ENCODE measurements at places on chromosomes 3 and 15.

DNA sequence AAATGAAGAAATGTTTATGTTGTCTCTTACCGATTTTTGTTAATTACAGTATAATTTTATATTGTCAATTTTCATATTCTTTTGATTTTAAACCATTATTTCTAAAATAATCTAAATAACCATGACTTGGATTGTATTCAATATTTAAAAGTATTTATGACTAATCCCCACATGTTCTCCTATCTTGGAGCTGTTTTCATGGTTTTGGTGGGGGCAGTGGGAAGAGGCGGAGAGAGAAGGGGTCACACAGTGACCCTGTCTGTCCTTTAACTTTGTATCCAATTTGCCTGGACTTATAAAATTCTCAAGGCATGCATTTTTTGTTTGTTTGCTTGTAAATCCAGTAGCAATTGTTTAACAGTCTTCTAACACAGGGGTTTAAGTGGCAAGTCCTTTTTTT, 407.4 kb downstream of the NTRK3 start:
- no peak for DNase-seq

DNA sequence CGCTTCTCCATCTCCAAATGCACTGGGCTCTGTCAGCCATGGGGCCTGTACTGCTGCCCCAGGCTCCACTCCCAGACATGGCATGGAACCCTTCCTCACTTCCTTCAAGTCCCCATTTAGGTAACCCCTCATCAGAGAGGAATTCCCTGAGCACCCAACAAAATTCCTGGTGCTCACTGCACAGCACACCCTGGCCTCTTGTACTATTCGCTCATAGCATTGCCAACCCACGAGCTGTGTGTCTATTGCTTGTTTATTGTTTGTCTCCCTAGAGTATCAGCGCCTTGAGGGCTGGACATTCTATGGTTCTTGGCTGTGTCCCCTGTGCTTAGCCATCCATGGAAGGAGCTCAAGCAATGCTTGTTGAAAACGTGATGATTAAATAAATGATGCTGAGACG, 46.1 kb upstream of the SLCO2A1 start:
- DNase-seq: no peak

DNA sequence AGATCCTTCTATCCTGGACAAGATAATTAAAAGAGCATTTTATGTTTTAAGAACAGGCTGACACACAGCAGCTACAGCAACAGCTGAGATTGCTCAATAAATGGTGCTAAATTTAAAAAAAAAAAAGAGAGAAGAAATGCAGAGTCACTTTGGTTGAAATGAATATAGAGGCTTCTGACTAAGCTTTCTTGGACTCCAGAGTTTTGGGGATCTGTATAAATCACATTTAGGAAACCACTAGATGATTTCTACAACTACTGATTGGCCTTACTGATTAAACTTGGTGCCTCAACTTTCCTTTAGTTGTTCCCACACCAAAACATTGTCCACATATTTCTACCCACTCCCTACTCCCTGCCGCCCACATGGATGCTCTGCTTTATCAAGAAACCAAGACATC, 132.9 kb upstream of the ZBTB20 start:
- no peak for DNase-seq

DNA sequence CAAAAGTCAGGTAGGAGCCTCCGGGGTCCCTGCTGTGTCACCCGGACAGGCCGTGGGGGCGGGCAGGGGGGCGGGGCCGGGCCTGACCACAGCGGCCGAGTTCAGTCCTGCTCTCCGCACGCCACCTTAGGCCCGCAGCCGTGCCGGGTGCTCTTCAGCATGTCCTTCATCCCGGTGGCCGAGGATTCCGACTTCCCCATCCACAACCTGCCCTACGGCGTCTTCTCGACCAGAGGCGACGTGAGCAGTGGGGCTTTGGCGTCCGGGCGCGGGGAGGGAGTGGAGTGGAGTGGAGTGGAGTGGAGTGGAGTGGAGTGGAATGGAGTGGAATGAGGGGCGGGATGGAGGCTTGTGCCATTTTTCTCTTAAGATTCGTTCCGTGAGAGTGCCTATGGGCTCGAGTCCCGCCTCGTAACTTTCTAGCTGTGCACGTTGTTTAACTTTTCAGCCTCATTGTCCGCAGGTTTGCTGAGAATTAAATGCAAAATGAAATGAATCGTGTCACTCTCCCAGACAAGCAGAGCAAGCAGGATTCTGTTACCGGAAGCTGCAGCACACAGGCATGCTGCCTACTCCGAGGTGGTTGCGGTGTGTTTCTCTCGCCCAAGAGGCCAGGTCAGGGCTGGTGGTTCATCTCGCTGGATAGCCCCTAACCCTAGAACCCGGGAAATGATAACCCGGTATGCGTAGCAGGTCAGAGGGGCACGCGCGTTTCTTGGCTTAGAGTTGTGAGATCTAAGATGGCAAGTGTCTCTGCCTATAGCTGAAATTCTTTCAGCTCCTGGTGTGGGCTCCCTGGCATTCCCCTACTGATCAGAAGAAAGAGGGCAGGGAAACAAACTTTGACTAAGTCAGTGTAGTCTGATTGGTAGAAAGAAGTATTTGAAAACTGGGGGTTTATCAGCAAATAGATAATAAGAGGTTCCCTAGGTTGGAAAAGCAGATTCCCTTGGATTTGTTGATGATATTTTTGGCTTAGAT, at the start of gene FAH:
Gene FAH, plus strand, starts transcription at position 104 of the 981 bp plus-strand sequence. Its CDS starts 56 bp downstream, at position 160.
- DNase-seq: peak; percentile 11

DNA sequence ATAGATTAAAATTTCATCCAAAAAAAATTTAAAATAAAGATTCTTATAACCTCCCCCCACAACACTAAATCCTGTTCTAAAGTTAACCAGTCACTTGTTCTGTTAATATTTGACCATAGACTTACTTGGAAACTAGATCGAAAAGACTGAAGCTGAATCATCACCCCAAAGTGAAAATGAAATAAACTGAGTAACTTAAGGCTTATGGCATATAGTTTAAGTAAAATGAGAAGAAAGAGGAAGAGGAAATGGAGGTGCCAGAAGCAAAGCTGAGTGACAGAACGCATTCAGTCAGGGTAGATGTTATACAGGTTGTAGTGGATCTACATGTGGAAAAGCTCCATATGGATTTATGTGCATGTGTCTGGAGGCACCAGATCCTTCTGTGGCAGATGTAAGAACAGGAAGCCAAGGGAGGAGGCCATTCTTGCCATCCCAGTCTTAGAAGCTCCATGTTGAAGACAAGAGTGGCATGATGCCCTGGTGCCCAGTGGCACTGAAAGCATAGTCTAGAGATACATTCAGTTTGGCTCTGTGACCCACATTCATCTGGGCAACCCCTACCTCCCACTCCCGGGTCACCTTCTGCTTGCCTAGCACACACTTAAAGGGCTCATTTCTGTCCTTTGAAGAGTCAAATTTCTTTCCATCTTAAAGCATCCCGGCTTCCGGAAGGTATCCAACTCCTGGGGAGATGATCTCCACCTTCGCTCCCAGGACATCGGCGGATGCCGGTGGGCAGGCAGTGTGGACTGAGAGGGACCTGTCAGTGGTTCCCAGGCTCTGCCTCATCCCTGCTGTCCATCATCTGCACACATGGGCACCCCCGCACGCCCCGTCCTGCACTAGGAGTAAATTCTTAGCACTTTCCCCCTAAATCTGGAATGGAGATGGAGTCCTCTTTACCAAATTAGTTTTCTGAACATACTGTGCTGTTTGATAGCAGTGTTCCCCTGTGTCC, 90.8 kb downstream of the NEO1 start:
- no peak for DNase-seq

GRCh38 chr3:195441476-195441991, 1.3 kb downstream of the ACAP2 start:
- DNase-seq: no peak

DNA sequence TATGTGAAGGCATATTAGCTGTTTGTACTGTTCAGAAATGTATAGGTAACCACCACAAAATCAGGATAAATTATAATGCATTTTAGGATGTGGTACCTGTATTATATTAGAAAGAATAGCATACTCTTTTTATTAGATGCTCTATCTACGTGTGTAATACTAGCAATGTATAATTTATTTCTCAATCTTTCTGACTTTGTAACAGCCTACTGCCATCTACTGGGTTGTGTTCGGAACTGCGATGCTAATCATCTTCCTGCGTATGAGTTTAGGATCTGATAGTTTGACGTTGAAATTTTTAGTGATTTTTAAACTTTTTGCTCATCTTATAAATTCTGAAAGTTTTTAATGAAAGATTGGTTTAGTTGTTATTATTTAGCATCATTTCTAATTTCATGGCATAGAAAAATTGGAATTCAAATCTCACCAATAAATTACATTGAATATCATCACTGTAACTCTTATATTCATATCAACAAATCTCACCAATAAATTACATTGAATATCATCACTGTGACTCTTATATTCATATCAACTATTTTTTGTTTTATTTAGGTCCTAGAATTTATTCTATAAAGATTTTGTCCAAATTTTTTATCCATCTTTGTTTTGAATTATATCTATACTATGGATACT, 322.7 kb upstream of the ZNF717 start:
- no peak for DNase-seq

DNA sequence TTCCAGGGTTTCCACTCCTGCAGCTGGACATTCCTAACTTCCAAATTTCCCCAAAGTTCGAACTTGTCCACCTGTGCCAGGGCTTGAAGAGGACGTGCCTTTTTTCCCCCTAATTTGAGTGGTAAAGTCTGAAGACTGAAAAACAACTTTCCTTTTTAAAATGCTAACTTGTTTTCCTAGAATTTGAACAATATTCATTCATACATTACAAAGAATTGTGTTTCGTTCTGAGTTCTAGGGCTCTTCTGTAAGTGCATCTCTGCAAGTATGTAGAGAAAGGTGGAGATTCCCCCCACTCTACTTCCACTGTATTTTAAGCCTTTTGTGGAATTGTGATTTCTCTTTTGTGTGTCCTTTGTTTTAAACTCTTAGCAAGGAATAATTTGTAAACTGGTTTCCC, 9.4 kb downstream of the DPH3 start:
- no peak for DNase-seq
